ENCODE measurements at places on chromosomes 2 and 18.

DNA sequence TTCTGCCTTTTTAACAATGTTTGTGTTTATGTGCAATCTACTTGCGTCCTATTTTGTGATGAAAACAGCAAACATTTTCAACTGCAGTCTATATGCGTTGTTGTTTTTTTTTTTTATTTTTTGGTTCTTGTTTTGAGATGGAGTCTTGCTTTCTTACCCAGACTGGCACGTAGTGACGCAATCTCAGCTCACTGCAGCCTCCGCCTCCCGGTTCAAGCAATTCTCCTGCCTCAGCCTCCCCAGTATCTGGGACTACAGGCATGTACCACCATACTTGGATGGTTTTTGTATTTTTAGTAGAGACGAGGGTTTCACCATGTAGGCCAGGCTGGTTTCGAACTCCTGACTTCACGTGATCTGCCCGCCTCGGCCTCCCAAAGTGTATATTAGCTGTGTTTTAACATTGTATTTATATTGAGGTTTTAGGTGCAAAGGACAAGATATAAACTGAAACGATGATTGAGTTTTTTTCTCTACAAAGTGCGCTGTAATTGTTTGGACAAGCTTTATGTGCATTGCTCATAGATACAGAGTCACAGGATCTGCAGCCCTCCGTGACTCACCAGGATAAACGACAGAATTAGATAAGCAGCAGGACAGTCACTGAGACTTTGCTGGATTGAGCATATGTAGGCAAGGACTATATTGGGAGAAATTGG is 17.4 kb downstream of the CDH7 start:
- peak; percentile 16 for DNase-seq

- DNase-seq: no peak
Observed at GRCh38 chr18:907115-907884, 2.6 kb downstream of the ADCYAP1 start.

- no peak for DNase-seq
Observed at GRCh38 chr2:166134252-166135151, 6.7 kb upstream of the SCN1A start.

- DNase-seq: no peak
Observed at GRCh38 chr18:58267493-58267892, 223.5 kb downstream of the NEDD4L start.

DNA sequence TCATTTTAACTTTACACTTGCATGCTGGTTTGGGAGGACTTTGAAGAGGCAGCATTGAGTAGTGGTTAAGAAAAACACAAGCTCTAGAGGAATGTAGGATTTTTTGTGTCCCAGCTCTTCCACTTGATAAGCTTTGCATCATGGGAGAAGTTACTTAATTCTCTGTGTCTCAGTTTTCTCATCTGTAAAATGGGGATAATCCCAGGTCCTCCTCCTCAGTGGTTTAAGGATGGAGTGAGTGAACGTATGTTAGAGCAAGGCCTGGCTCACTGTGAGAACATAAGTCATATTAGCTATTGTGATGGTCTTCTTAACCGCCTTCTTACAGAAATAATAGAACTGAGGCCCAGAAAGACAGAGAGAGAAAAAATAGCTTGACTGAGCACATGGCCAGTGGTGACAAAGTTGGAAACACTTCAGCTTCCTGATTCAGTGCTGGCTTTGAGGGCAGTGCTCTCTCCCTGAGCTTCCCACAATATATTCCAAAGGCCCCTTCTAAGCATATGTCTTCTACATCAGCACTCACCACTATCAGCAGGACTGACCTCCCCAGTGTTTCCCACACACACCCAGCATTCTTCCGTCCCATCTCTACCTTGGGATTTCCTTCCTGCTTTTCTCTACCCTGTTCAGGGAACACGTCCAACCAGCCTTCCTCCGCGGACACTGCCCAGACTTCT is 214.9 kb upstream of the TNP1 start:
- DNase-seq: no peak

DNA sequence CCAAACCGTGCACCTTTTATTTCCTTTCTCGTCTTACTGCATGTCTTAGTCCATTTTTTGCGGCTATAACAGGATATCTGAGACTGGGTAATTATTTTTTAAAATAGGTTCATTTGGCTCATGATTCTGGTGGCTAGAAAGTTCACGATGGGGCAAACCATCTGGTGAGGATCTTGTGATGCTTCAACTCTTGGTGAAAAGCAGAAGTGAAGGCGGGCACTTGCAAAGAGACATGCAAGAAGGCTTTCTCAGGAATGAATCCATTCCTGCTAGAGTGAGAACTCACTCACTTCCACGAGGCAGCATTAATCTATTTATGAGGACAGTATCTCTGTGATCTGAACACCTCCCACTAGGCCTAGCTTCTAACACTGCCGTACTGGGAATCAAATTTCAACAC is 327.1 kb upstream of the RBMS1 start:
- DNase-seq: no peak

GRCh38 chr2:48346124-48346536 is 183.8 kb upstream of the STON1 start:
- no peak for DNase-seq

GRCh38 chr2:241412144-241412543 is 56.1 kb downstream of the FARP2 start:
- peak; percentile 76 for DNase-seq

DNA sequence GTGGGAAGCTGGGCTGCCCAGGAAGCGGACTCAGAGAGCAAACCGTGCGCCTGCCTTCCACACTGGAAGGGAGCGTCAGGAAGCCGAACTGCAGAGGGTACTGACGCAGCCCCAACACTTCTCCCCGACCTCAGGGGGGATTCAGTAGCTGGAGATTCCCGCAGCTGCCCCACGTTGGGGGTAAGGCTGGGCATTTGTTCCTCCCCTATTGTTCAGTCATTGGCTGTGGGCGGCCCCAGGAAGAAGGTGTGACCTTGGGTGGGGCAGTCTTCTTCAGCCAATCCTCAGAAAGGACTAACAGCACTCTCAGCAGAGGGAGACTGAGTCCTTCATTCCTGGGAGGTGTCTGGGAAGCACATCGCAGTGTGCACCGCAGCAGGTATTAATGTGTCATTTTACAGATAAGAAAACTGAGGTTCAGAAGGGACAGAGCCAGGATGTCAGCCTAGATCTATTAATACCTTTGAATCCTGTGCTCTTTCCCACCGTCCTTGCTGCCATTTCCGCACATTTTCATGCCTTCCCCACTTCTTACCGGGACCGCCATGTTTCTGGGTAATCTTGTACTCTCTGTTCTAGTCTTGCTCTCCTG is 12.1 kb upstream of the C18orf32 start:
- DNase-seq: no peak

- no peak for DNase-seq
Observed at GRCh38 chr2:65292461-65293011, 64.9 kb downstream of the ACTR2 start.

- no peak for DNase-seq
Observed at GRCh38 chr2:55865096-55865835, 58.3 kb downstream of the EFEMP1 start.

GRCh38 chr2:69387770-69388481 is 899 bp upstream of the GFPT1 start:
- DNase-seq: no peak

DNA sequence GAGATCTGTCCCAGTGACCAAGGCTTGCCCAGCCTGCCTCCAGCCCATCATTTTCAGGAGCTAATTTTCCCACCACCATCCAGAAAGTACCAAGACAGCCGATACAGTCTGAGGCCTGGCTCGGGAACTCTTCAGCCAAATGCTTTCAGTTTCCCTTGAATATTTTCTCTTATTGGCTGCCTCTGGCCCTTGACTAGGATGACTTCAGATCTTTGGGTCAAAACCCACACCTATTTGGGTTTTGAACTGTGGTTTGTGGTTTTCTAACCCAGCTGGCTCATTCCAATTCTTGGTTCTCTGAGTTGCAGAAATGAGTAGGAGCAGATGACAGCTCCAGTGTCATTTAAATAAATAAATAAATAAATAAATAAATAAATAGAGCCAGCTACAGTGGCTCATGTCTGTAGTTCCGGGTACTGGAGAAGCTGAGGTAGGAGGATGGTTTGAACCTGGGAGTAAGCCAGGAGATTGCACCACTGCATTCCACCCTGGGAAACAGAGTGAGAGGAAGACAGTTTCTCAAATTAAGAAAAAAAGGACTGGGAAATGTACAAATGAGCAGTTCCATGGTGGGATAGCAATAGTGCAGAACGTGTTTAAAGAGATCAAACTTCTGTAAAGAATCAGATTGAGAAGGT is 465.0 kb upstream of the SOX11 start:
- DNase-seq: no peak

GRCh38 chr2:43305517-43305916 is 79.1 kb upstream of the ZFP36L2 start:
- DNase-seq: no peak

All from T1000 (cell line).